Endothelial cell of umbilical vein (primary cell): ENCODE measurements at places on chromosomes 5 and 9. TPM values are rescaled to one million over a fixed set of nuclear protein-coding genes. Genes with fewer than 3 reads are reported as not detected.
A peak's percentile ranks its signal among the peaks of the same experiment; 100 is the strongest.

CARD9 gene
- 0.16 and 0.71 TPM in 2 replicates for total RNA-seq

SLF1 gene
- total RNA-seq: 6.4 and 8.5 TPM in 2 replicates

GRCh38 chr9:118008246-118008645 lies 304.0 kb downstream of the TLR4 start:
- no peak for DNase-seq

DNA sequence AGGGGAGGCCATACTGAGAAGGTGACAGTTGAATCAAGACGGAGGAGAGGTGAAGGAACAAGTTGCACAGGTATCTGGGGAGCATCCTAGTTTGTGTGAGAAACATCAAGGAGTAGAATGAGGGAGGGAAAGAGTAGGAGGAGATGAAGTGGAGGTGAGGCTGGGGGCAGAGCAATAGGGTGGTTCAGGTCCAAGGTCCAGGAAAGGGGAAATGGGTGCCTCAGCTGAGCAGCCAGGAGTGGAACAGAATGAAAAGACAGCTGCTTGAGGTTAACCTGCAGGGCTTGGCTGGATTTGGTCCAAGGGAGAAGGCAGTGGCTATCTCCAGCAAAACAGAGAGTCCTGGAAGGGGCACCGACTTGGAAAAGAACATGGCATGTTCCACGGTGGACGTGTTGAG lies 5.3 kb downstream of the SLC1A1 start:
- DNase-seq: no peak

GRCh38 chr5:91126448-91126847 lies 256.7 kb downstream of the ARRDC3 start:
- DNase-seq: peak; percentile 79

GRCh38 chr5:54792611-54793404 lies 192.6 kb downstream of the ESM1 start:
- peak; percentile 43 for DNase-seq

DNA sequence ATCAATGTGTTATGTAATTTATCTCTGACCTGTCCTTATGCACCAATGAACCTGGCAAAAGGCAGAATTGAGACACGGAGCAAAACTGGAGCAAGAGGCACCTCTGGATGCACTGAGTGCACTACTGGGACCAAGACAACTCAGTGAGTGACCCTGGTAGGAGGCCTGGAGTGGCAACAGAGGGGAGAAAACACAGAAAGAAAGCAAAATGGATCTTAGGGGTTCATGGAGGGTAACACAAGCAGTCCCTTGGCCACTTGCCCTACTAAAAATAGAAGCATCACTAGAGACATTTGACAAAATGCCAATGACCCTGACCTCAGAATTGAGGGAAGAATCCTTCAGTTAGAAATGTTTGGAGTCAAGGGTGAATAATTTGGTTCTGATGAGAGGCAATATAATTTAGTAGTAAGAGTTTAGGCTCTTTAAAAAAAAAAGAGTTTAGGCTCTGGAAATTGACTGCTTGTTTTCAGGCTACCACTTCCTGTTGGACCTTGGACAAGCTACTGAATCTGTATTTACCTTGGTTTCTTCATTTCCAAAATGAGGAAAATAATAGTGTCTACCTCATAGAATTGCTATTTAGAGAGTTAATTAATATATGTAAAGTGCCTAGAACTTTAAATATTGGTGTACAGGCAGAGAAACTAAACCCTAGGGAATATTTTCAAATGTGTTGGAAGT lies 234.9 kb upstream of the TARS1 start:
- no peak for DNase-seq
